ENCODE measurements at places on chromosomes 7 and 10. TPM values are rescaled to one million over a fixed set of nuclear protein-coding genes. Genes with fewer than 3 reads are reported as not detected.

Gene SLC26A5
- polyA plus RNA-seq, result not detected

Gene EPHB6
- polyA plus RNA-seq, result 13.7 TPM

Gene VSTM4
- polyA plus RNA-seq, result not detected

Gene A1CF
- not detected for polyA plus RNA-seq

Gene PNLIPRP1
- not detected for polyA plus RNA-seq

Gene FFAR4
- not detected for polyA plus RNA-seq

Gene CDHR3
- polyA plus RNA-seq, result 1.7 TPM

Gene HTRA1
- polyA plus RNA-seq, result 0.56 TPM

Gene CPA2
- not detected for polyA plus RNA-seq

Gene CCL24
- not detected for polyA plus RNA-seq

Gene TECTB
- polyA plus RNA-seq, result not detected

Gene WNT8B
- not detected for polyA plus RNA-seq

Gene AOAH
- 59.2 TPM for polyA plus RNA-seq

Gene VPS37D
- polyA plus RNA-seq, result 0.17 TPM

Gene NAT16
- not detected for polyA plus RNA-seq

Gene DKK1
- not detected for polyA plus RNA-seq

Gene NPFFR1
- polyA plus RNA-seq, result not detected

Gene FIS1
- polyA plus RNA-seq, result 206 TPM

Gene PLPP4
- polyA plus RNA-seq, result not detected

Gene RARRES2
- polyA plus RNA-seq, result not detected

Gene CDK13
- polyA plus RNA-seq, result 45.8 TPM

Gene ACTL6B
- not detected for polyA plus RNA-seq

Gene DLX5
- polyA plus RNA-seq, result not detected

Gene TPST1
- polyA plus RNA-seq, result 2.7 TPM

Gene KLF14
- polyA plus RNA-seq, result not detected

Gene TRDMT1
- polyA plus RNA-seq, result 8.3 TPM

Gene TAS2R41
- not detected for polyA plus RNA-seq

Gene GIMAP1
- 86.1 TPM for polyA plus RNA-seq

Gene VSTM2A
- not detected for polyA plus RNA-seq

Gene CALML5
- polyA plus RNA-seq, result not detected

Gene NUDT13
- polyA plus RNA-seq, result 0.85 TPM

Gene NT5C2
- 59.8 TPM for polyA plus RNA-seq

Gene GPER1
- polyA plus RNA-seq, result 0.17 TPM

Gene LRRC4
- polyA plus RNA-seq, result not detected

Gene CCDC136
- polyA plus RNA-seq, result 2.6 TPM

Gene AZGP1
- not detected for polyA plus RNA-seq

Gene TBX20
- polyA plus RNA-seq, result not detected

Gene RHBDD2
- 108 TPM for polyA plus RNA-seq

Gene CTTNBP2
- not detected for polyA plus RNA-seq

Gene NACAD
- polyA plus RNA-seq, result 0.31 TPM

Data from CD8-positive, alpha-beta memory T cell (primary cell).